Activated CD8-positive, alpha-beta memory T cell treated with anti-CD3 and anti-CD28 coated beads for 48 hours (primary cell): ENCODE measurements at places on chromosomes 3 and 15.

DNA sequence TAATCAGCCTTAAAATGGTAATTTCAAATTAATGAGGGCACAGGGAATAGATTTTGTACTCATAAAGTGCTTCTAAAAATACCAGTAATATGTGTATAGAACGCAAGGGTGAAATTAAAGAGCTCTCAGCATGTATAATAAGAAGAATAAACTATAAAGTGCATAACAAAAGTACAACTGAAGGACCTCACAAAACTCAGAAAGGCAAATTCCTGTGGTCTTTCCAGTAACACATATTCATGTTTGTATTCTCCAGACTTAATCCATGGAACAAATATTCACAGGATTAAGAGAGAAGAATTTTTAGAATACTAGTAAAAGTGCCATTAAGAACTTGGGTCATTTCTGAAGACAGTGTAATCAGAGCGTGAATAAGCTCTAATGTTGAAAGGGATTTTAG lies 646.3 kb downstream of the CADM2 start:
- DNase-seq: no peak

DNA sequence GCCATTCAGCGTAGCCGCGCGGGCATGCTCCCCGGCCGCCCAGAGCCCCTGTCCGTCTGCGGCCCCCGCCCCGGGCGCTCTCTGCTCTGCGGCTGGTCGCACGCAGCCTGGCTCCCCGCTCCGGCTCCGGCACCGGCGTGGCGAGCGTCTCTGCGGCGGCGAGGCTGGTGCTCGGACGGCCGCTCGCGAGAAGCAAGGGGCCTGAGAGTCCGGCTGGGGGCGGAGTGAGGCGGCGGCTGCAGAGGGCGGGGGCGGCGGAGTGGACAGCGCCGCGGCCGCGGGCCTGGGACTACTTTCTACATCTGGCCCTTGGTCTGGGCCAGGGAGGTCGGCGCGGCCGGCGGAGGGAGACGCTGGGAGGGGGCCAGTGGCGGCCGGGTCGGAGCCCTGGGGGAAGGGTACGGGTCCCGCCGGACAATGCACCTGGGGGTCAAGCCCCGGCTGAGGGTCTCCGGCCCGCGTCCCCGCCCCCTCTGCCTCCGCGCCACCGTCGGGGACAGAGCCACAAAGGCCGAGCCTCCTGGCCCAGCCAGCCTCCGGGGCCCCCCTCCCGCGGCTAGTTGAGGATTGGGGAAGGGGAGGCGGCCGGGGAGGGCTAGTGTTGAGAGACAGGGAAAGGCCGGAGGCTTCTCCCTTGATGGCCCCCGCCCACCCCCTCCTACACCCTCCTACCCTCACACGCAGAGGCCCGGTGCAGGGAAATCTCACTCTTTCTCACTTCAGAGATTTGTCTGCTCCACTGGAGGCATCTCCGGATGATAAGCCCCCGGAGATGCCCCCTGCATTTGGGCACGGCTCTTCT lies at the start of gene PRTG:
Gene PRTG (minus strand): TSS at position 226 of the 802 bp plus-strand sequence. CDS start 221 bp downstream, at position 5.
- no peak for DNase-seq

GRCh38 chr3:19765954-19766353 lies 168.1 kb downstream of the EFHB start:
- no peak for DNase-seq

DNA sequence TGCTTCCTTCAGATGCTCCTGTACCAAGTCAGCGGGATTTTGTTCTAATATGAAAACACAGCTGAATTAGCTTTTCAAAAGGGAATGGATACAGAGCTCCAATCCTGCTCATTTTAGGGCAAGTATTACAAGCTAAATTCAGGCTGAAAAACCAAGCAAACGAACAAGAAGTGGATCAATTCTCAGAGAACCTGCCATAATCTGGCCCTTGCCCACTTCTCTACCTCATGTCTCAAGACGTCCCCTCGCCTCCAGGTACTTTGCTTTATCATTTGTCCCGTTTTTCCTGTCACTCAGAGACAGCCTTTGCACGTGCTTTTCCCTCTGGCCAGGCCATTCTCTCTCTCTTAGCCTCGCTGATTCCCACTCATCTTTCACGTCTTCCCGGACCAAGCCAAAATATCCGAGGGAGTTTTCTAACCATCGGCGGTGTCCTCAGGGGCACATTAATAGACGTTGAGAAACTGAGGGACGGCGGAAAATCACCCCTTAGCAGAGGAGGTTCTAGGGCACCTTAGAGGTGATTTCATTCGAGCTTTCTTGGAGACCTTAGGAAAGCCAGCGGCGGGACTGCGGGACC lies 654 bp downstream of the SUSD5 start:
- DNase-seq: no peak

- DNase-seq: no peak
Measured at GRCh38 chr3:142850395-142851023, 38.4 kb downstream of the PCOLCE2 start.

DNA sequence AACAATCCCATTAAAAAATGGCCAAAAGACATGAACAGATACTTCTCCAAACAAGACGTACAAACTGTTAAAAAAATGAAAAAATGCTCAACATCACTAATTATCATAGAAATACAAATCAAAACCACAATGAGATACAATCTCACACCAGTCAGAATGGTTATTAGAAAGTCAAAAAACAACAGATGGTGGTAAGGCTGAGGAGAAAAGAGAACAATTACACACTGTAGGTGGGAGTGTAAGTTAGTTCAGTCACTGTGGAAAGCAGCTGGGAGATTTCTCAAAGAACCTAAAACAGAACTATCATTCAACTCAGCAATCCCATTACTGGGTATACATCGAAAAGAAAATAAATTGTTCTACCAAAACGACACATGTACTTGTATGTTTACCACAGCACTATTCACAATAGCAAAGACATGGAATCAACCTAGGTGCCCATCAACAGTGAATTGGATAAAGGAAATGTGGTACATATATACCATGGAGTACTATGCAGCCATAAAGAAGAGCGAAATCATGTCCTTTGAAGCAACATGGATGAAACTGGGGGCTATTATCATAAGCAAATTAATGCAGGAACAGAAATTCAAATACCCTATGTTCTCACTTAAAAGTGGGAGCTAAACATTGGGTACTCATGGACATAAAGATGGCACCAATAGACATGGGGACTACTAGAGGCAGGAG lies 51.5 kb downstream of the MYO1E start:
- DNase-seq: no peak

DNA sequence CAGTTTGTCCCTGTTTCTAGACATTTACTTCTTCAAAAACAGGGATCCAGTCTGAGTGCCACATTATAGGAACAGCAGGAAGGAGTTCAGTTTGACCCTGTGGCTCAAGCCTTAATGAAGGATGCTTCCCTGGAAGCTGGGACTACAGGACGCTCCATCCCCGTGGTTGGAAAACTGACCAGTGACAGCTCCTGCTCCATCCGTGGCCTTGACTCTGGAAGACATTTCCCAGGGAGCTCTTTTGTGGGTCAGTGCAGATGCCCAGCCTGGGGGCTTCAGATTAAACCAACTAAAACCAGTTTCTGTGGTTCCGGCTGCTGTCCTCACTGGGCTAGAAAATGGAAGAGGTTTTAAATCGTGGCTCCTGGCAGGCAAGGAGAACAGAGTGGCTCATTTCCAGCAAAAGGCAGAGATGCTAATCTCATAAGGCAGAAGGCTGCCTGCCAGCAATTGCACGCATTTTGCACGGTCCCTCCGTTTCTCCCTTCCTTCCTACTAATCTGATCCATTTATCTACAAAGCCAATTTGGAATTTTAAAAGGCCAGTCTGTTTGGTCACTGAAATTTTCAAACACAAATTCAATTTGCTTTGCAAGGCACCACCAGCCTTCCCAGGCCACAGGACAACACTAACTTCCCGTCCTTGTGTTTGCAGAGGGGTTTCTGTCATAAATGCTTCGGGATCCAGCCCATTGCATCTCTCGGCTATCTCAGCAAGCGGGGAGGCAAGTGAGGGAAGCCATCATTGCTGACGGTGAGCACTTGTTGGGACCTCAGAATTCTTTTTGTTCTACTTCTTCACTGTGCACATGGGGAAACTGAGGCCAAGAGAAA lies 6.2 kb upstream of the SSUH2 start:
- DNase-seq: no peak

DNA sequence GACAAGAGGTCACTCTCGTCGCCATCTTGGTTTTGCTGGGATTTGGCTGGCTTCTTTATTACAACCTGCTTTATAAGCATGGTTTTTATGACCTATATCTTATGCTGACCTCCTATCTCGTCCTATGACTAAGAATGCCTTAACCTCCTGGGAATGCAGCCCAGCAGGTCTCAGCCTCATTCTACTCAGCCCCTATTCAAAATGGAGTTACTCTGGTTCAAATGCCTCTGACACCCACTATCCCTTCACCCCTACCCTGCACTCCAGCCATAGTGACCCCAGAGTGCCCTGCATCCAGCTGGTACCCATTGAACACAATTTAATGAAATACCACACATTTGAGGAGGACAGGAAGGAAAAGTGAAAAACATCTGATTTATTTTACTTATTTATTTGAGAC lies 23.4 kb downstream of the METTL6 start:
- no peak for DNase-seq

- no peak for DNase-seq
Measured at GRCh38 chr3:195081242-195081963, 189.6 kb downstream of the XXYLT1 start.

DNA sequence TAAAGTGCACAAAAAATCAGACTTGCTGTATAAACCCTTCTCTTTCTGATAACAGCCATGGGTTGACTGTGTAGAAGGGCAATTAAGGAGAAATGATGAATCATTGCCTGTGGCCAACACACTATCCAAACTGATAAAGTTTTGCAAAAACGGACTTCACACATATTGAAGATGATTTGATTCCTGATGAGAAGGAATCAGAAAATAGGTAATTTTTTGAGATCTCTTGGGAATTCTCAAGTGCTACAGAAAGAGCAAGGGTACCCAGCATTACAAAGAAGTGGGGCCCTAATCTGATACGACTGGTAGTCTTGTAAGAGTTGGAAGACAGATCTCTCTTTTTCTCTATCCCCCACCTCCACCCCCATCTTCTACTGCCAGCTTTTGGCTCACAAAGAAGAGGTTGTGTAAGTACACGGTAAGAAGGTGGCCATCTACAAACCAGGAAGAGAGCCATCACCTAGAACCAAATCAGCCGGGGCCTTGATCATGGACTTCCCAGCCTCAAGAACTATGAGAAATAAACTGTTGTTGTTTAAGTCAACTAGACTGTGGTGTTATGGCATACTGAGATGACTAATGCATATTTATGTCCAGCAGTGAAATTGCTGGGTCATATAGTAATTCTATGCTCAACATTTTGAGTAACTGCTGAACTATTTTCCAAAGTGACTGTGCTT lies 254.7 kb downstream of the EDEM1 start:
- no peak for DNase-seq

DNA sequence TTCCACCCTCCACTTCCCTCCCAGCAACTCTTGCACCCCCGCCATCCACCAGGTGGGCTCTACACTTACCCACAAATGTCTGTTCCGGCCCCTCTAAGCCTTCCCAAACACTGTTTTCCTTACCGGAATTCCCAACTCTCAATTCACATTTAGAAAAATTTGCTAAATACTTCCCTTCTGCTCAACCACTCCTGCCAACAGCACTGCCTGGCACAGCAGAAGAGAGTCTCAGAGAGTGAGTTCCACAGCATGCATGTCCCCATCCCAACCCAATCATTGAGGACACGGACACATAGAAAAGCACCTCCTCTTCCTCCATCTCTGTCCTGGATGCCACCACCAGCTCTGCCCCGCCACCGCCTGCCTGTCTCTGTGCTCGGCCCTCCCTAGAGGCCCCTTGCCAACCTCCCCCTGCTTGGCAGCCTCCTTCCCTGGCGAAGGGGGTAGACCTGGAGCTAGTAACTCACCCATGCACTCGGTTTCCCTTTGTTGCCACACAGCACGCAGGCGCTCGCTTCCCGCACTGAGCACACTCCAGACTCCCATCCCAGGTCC lies 66.2 kb upstream of the SLC6A1 start:
- no peak for DNase-seq

GRCh38 chr3:177468816-177469215 lies 271.5 kb upstream of the TBL1XR1 start:
- no peak for DNase-seq

GRCh38 chr3:196883361-196883760 lies 15.6 kb downstream of the SENP5 start:
- no peak for DNase-seq

DNA sequence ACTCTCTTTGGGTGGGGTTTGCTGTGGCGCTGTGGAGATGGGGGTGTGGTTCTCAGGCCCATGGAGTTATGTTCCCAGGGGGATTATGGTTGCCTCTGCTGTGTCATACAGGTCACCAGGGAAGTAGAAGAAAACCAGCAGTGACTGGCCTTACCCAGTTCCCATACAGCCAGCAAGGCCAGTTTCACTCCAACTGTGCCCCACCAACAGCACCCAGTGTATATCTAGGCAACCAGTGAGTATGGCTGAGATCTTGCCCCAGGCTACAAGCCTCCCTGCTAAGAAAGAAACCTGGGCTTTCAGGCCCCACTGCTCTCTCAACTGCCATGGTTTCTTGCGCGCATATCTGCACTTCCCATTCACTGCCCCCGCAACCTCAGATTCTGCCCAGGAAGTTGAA lies 31.4 kb upstream of the RARB start:
- DNase-seq: no peak

- DNase-seq: no peak
Measured at GRCh38 chr15:74917676-74918075, 11.0 kb upstream of the FAM219B start.

GRCh38 chr3:119643528-119643927 lies 16.9 kb downstream of the POPDC2 start:
- DNase-seq: no peak

GRCh38 chr3:182912474-182912873 lies 67.9 kb downstream of the DCUN1D1 start:
- DNase-seq: no peak

DNA sequence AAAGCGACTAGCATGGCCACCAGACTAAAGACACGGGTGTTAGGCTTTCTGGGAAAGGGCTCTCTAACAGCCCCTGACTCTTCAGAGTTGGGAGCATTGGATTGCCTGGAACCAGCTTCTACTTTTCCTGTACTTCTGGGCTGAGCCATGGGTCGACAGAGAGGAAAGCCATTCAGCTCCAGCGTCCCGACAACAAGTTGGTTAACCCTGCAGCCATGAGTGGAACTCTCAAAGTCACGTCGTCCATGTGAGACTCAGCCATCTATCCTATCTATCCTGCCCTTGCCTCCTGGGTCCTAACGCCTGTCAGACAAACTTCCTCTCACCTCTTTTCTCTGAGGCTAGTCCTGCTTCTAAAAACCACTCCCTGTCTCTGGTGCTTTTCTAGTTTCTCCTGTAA lies 32.6 kb upstream of the TBC1D5 start:
- no peak for DNase-seq

DNA sequence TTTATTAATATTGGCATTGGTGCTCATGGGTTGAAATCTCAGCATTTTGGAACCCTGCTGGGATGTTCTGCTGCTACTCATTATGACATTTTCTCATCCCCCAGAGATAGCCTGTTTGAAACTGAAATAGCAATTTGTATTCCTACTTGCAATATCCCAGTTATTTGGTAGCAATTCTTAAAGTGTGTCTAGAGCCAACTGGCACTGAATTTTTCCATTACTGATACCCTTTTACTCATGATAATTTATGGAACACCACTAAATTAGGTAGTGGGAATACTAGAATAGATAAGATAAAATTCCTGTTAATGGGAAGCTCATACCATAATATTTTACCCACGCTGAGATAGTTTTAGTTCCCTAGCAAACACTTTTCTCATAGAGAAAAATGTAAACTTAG lies 309.3 kb downstream of the SV2B start:
- no peak for DNase-seq

- DNase-seq: no peak
Measured at GRCh38 chr3:146750196-146750595, 145.1 kb upstream of the PLSCR5 start.

GRCh38 chr3:128285042-128285966 lies 132.0 kb downstream of the EEFSEC start:
- DNase-seq: no peak
